ENCODE measurements at places on chromosomes 12 and 14.

DNA sequence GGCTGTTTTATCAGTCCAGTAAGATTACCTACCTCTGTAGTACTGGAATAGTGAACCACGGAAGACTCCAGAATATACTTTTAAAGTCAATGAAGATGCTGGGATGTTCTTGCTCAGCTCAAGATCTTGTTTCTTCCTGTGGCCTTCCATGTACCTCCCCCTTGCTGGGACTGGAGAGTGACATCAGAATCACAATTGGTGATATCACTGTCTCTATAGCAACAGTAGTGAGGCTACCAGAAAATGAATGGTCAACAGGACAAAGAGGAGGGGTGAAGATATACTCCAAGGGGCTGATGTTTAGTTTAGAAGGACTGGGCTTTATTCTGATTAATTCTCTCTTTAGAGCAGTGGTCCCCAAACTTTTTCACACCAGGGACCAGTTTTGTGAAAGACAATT is 3.8 kb downstream of the AKAP3 start:
- H3K4me3 ChIP-seq = no peak overlapping the region
- no peak overlapping the region for H3K27ac ChIP-seq
- no peak for DNase-seq
- H3K36me3 ChIP-seq = no peaks in the 10 kb centered on the region
- H3K4me1 ChIP-seq = peaks cover 15% of the 10 kb centered on the region

GRCh38 chr12:47754881-47755280 is 3.8 kb downstream of the RAPGEF3 start:
- peaks cover 81% of the 10 kb centered on the region for H3K4me1 ChIP-seq
- H3K4me3 ChIP-seq = peak overlapping the region; percentile 10
- no peaks in the 10 kb centered on the region for H3K27me3 ChIP-seq
- H3K36me3 ChIP-seq = no peaks in the 10 kb centered on the region

DNA sequence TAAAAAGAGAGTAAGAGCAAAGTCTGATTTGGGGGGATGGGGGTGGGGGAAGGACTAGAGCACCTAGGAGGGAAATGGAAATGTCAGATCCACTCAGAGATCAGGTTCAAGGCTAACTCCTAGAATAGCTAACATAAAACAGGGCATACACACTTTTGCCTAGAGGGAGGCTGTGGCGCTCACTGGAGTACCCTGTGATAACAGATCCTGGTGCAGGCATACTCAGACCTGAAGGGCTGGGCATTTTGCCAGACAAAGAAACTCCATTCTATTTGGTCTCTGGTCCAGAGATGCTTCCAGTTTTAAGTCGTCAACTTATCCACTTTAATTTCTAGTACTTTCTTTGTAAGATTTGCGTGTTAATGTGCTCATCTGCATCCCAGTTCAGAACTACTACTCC is 5.8 kb downstream of the CTDSP2 start:
- peaks cover 90% of the 10 kb centered on the region for H3K4me1 ChIP-seq
- H3K4me3 ChIP-seq = no peak overlapping the region
- H3K36me3 ChIP-seq = no peaks in the 10 kb centered on the region
- H3K27ac ChIP-seq = no peak overlapping the region
- H3K27me3 ChIP-seq = no peaks in the 10 kb centered on the region
- no peak for DNase-seq

DNA sequence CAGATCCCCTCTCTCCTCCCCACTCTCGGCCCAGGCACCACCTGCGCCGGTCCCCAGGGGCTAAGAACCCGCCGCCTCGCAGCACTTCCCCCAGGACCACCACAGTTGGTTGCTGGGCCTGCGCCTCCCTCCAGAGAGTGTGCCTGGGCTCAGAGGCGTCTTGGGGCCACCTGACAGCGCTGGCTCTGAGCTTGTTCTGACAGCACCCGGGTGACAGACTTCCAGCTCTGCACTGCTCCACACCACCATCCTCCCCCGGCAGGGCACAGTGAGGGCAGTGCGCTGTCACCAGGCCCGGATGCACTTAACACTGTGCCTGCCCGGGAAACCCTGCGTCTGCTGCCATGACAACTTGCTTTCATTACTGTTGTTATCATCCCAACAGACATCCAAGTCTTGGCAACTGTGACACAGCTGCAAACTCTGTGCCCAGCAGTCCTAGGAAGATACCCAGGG is 6.6 kb downstream of the BRF1 start:
- no peaks in the 10 kb centered on the region for H3K36me3 ChIP-seq
- no peak for DNase-seq
- H3K4me1 ChIP-seq = peaks cover 31% of the 10 kb centered on the region

DNA sequence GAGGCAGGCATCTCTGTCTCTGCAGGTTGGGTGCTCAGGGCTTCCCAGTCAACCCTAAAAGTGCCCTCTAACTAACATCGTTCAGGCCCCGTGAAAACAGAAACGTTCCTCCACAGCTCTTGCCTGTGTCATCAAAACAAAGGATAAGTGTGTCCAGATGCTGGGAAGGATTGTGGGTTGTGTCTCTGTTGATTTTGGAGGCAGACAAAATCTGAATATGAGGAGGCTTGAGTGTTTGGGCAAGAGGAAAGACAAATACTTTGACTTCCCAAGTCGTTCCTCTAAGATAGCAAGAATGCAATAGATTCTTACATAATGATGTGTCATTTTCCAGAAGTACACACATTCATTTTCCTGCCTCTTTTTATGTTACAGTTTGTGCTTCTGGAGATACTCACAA is 52.9 kb downstream of the SERPINA3 start:
- peaks cover 5% of the 10 kb centered on the region for H3K4me1 ChIP-seq
- no peaks in the 10 kb centered on the region for H3K36me3 ChIP-seq
- no peaks in the 10 kb centered on the region for H3K27me3 ChIP-seq
- no peak for DNase-seq
- no peak overlapping the region for H3K4me3 ChIP-seq
